ENCODE measurements at places on chromosomes 16 and 17.

GRCh38 chr17:61806936-61807335, 56.4 kb downstream of the BRIP1 start:
- no peak for ATAC-seq

- no peak for ATAC-seq
Measured at GRCh38 chr16:74291577-74292208, 4.9 kb upstream of the PSMD7 start.

DNA sequence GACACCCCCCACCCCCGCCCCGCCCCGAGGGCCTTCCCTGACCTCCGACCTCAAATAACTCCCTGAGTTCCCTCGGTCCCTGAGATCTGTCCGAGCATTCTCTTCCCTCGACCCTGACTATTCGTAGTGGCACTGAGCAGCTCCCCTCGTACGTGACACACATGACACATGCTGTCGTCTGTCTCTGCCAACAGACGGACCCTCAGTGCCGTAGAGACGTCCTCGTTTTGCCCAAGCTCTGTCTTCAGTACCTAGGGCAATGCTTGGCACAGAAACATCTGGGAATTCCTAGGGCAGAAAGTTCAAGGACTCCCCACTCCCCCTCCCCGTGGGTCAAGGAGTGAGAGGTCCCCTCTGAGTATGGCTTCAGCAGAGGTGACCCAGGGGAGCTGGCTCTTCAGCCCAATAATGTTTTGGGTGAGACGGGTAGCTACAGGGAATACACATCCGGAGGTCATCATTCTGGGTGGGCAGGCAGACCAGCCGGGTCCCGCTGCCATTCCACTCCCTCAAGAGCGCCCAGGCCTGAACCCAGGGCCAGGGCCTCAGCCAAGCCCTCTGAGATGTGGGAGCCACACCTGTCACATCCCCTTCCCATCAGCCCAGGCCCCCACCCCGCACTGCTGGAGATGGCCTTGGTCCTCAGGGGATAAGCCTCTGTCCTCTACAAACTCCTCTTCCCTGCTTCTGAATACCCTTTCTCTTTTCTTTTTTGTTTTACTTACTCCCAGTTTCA, 671 bp upstream of the FADS6 start:
- ATAC-seq = no peak

DNA sequence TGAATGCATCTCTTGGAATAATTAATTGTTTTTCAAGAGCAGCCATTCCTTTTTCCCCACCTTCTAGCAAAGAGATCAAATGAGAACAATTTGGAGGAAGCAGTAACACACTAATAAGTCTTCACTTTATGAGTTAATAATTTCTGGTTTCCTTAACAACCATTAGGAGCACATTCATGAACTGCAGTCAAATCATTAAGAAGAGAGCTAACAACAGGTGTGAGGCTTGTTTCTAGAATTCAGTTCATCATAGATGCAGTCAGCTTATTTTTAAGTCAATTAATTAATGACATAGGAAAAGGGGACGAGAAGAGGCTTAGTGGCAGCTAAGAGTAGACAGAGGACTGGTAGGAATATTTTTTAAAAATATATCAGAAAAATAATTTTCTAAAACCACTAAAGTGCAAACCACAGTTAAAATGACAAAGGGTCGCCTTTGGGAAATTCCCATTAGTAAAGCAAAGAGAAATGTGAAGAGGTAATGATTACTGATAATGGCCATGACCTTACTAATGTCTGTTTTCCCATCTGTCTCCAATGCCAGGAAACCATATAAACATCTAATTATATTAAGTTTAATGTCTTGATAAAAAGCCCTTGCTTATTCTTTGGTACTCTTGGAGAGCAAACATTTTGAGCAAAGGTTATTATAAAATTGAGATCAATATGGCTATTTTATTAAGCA, 184.2 kb downstream of the KCNJ2 start:
- no peak for ATAC-seq

- no peak for ATAC-seq
Measured at GRCh38 chr17:49512296-49513043, 17.4 kb downstream of the NGFR start.

DNA sequence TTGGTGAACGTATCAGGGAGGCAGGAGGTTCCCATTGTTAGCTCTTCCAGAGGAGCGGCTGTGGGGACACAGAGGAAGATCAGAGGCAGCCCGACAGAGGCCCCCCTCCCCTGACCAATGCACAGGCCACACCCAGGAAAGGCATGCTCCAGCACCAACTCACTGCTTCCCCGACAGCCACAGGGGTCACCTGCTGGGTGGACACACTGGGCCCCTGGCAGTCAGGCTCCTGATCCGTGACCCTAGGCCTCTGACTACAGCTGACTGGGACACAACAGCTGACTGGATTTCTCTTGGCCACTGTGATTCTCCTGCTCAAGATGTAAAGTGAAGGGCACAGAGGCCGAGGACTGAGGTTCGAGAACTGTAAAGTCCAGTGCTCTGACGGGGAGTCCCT, 63.5 kb downstream of the IL21R start:
- no peak for ATAC-seq

GRCh38 chr16:58503166-58503862, 3.4 kb downstream of the NDRG4 start:
- ATAC-seq = no peak

GRCh38 chr17:16989230-16989952, 17.5 kb upstream of the TNFRSF13B start:
- no peak for ATAC-seq

- no peak for ATAC-seq
Measured at GRCh38 chr17:57315061-57316015, 59.0 kb downstream of the MSI2 start.

DNA sequence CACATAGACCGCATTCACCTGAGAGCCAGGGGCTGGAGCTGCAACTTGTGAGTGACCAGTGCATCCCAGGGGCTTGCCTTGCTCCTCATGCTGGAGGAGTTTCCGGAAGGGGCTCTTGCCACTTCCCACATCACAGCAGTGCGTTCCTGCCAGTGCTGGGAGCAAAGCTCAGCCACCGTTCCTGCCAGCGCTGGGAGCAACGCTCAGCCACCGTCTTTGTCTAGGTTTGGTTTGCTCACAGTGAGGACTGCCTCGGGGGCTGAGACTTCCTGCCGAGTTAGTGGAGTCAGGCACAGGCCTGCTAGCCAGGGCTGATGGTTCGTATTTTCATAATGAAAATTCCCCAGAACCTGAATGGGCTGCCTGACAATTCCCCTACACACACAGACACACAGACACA, 5.4 kb upstream of the CHRNE start:
- no peak for ATAC-seq

DNA sequence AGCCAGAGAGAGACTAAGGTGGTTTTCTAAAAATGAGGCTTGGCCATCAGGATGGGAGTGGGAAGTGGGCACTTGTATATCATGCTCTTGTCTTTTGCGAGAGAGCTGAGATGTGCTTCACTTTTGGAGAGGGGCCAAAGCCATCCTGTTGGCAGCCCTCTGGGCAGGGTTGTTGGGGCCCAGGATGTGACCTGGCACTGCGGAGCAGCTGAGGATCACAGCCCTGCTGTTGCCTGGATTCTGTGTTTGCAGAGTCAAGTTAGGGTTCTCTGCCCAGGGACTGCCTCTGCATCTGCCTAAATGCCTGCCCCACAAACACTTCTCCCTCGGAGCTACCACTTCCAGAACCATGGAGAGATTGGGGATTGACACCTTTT, 71.2 kb downstream of the PLD6 start:
- ATAC-seq = no peak

GRCh38 chr16:27759967-27760788, 210.2 kb downstream of the KATNIP start:
- ATAC-seq = no peak

- peak; percentile 48 for ATAC-seq
Measured at GRCh38 chr17:2023692-2024571, 1.2 kb downstream of the RTN4RL1 start.

DNA sequence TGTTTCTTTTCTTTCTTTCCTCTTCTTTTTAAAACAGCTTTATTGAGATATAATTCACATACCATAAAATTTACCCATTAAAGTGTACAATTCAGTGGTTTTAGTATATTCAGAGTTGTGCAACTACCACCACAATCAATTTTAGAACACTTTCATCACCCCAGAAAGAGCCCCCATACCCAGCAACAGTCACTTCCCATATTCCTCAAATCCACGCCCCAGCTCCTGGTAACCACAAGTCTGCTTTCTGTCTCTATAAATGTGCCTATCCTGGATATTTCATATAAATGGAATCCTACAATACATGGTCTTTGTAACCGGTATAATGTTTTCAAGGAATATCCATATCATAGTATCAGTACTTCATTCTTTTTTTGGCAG, 19.4 kb downstream of the RARA start:
- no peak for ATAC-seq

GRCh38 chr17:76528156-76528527, 9.4 kb downstream of the CYGB start:
- ATAC-seq = no peak

- ATAC-seq = no peak
Measured at GRCh38 chr17:48460052-48460451, 30.0 kb upstream of the SKAP1 start.

DNA sequence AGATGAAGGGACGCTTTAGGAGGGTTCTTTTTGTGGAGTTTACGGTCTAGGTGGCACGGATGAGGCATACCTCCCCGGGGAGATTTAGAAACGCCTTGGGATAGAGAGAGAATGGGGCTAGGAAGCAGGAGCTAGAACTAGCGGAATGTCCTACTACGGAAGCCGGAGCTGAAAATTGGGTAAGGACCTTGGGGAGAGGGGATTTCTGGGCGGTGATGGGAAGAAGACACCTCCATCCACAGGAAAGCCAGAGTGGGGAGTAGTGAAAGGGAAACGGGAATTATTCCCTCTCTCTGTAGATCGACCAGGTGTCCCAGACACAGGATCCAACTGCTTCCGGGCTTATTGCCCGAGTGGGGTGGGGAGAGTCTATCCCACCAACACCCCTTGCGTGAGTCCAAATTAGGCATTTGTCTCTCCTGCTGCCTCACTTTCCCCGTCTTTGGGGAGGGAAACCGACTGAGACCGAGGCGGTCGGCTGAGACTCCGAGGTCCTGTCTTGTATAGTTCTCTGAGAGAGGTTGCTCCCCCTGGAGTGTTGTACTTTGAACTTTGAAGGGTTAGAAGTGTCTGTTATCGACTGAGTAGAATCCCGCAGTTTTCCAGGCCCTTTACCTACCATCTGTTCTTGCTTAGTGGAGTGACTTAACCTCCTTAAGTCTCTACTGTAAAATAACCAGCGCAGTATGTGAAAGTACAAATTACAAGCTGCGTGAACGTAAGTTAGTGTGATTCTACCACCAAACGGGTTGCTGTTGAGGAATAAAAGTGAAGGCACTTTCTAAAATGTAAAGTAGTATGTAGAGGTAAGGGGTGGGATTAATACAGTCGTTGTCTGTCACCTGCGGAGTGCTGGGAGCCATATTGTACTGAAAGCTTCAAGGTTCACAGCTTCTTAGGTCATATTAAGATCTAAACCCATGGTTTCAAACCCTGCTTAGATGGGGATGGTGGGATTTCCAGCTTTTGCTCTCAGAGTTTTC, 1.0 kb downstream of the RSPRY1 start:
- no peak for ATAC-seq

GRCh38 chr17:4186357-4186881, 43.4 kb downstream of the CYB5D2 start:
- peak; percentile 27 for ATAC-seq

DNA sequence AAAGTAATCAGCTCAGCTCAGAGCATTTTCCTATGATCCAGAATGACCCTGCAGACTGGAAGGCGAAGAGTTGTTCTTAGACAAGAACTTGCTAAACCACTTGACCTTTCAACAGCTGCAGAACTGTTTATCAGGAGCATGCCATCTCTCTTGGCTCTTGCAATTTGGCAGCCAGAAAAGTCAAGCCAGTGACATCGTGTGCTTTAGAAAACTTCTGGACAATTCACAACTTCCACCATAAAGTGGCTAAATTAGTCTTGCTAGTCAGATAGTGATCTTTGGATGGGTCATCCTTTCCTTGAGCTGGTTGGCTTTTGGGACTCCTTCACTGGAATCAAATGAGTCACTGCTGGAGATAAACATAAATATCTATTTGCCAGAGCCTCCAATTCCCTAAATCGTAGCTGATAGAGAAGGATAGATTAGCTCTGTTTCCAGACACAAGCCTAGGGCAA, 146.5 kb downstream of the MAP2K6 start:
- ATAC-seq = peak; percentile 63

DNA sequence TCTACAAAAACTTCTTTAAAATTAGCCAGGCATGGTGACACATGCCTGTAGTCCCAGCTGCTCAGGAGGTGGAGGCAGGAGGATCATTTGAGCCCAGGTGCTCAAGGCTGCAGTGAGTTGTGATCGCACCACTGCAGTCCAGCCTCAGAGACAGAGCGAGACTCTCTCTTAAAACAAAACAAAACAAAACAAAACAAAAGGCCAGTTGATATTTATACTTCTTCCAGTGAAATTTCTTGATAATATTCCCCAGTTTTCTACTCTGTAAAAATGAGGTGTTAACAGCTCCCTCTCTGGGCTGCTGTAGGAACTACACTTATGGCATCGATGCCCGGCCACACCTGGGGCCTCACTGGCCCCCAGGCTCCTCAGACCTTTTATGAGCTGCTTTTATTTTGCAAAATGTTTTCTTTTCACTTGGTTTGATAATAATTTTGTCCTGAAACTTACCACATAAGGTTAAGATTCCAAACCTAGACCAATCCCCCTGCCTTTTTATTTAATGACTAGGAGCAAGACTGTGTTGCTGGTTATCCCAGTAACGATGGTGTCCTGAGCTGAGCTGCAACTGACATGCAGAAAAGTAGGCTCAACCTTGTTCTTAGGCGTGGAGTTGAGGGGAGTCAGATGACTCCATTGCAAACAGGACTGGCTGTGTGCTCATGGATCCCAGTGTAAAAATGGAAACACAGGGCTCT, 17.6 kb downstream of the MAPK8IP3 start:
- ATAC-seq = no peak

GRCh38 chr17:43671031-43671692, 9.4 kb upstream of the MEOX1 start:
- ATAC-seq = no peak

GRCh38 chr16:2007081-2007836, 2.4 kb downstream of the ZNF598 start:
- no peak for ATAC-seq

DNA sequence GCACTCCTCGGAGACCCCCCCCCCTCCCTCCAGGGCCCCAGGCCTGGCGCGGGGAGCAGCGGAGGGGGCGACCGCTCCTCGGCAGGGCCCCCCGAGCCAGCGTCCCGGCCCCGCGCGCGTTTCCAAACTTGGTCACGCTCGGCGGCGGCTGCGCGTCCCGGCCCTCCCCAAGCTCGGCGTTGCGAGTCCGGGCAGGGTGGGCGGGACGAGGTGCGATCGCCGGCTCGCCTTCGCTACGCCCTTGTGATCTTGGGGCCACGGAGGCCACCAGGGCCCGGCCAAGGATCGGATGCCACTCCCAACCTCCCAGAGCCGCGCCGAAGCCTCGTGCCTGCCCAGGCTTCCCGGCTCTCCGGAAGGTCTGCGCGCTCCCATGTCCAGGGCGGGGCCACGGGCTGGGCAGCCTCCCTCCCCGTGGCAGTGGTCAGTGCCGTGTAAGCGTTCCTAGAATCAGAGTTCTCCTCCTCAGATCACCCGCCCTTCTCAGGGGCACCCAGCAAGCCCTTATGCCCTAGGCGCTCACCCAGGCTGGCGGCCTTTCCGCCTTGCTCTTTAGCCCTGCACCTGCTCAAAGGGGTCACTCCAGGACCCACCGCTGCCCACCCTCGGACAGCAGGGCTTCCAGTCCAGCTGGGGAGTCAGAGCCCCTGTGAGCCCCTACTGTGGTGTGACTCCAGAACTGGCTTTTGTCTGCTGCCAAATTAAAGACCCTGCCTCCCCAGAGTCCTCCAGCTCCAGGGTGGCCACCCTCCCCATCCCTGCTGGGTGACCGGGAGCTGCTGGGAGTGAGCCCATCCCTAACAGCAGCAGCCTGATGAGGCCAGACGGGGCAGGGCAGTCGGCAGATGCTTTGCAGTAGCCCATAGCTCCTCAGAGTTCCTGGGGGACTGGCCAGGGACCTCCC, 12.2 kb upstream of the MRPS23 start:
- peak; percentile 82 for ATAC-seq
